Activated CD8-positive, alpha-beta memory T cell treated with anti-CD3 and anti-CD28 coated beads for 48 hours (primary cell): ENCODE measurements at places on chromosomes 4 and X.

- no peak for DNase-seq
These were observed 24.2 kb downstream of the CBLL2 start for GRCh38 chrX:22296871-22297270.

- DNase-seq: no peak
These were observed 22.9 kb downstream of the CCDC149 start for GRCh38 chr4:24889991-24890390.

GRCh38 chr4:114046331-114046730 is 66.9 kb upstream of the ARSJ start:
- no peak for DNase-seq

DNA sequence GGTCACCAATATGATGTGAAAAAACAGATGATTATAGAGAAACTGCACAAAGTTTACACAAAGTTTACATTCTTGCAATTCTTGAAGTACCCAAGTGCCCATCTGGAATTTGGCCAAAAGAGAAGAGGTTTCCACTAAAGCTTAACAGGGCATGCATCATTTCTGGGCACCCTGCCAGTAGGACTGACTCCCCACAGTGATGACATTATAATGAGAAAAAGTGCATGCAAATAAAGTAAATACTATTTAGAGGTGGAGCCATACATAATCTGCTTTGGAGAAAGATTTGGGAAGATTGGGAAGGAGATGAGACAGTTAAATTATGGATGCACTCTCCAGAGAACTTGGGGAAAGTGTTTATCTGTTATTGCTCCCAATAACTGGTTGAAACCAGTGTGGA is 93.7 kb upstream of the TRPC3 start:
- no peak for DNase-seq

GRCh38 chr4:136484996-136485395 is 1047.3 kb downstream of the PCDH18 start:
- DNase-seq: no peak

GRCh38 chrX:37361596-37361995 is 12.4 kb downstream of the PRRG1 start:
- no peak for DNase-seq
